Foreskin keratinocyte (primary cell): ENCODE measurements at places on chromosomes 2 and 18.
A peak's percentile ranks its signal among the peaks of the same experiment; 100 is the strongest.

DNA sequence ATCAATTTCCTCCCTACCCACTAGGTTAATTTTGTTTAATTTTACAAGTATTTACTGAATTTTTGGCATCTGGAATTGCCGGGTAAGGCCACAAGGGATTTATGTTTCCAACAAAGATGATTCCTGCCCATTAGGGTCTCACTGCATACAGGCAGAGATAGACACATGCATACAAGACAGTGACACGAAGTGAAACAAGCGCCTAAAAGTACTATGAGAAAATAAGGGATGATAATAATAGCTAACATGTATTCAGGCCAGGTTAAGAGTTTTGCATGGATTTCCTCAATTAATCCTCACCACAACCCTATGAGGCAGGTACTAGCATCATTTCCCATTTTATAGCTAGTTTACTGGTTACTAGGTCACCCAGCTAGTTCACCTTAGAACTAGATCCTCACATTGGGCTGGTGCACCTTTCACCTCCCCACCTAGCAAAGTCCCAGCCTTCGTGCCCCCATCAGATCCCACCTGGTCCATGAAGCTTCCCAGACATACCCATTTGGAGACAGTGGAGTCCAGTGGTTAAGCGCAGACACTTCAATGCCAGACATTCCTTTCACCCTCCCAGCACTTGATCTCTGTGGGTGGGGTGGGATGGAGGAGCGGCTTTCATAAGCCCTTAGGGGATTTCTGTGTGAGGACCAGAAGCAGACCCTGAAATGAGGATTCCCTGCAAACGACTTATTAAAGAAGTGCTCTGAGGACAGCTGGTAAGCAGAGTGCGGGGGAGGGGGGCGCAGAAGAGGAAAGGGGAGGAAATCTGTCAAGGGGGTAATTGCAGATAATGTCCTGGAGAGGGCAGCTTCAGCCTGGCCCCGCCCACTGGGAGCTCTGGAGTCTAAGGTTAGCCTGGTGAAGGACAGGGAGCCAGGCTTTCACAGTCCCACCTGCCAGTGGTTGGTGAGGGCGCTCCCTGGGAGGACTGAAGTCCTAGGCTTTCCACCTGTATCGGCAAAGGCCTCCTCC, 5.8 kb upstream of the DGUOK start:
- DNase-seq: no peak

- DNase-seq: no peak
Observed at GRCh38 chr2:3754795-3755194, 51.4 kb downstream of the DCDC2C start.

DNA sequence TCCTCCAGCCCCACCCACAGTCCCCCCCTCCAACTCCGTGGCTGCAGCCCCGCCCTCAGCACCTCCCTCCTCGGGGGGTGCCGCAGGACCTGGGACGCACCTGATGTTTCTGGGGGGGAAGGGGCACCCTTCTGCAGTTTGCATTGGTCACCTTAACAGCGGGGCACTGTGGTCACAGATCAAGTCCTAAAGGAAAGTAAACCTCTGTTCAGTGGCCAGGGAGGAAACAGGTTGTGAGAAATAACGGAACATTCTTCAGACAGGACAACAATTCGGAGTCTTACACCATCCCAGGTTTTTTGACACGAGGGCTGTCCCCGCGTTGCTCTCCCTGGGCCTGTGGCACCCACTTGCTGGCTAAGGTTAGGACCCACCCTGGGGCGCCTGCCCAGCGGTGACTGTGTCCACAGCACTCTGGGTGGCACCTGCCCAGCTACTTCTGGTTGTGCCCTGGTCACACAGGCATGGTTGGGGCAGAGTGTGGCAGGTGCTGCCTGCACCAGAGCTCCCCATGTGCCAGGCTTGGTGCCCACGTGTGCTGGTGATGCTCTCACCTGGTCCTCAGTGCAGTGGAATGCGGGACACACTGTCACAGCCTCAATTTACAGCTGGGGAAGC, 93.5 kb upstream of the OTOS start:
- no peak for DNase-seq

DNA sequence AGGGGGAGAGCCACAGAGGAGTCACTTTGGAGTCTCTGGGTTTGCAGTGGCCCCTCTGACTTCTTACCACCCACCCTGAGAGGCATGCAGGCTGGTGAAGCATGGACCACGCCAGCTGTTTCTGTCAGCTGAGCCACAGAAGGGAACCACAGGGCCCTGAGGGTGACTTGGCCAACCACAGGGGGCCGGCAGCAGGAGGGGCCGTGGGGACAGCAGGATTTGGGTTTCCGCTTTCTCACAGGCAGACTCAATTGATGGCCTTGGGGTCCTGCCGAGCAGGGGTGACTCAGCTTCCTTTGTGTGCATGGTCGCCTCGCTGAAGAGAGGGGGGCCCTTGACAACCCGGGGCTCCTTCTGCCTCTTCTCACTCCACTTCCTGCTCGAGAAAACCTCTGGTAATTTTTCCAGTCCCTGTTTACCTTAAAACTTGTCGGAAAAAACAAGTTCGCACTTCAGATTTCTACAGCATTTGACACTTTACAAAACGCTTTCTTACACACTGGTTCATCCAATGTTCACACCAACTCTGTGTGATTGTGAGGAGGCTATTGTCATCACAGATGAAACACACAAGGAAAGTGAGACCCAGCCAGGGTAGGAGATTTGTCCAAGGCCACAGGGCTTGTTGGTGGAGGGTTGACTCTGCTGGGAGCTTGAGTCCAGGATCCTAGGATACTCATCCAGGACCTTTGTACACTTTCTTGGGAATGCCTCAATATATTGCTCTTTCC, 311.2 kb downstream of the LPIN1 start:
- DNase-seq: no peak

GRCh38 chr2:68662466-68662865, 19.1 kb downstream of the PROKR1 start:
- no peak for DNase-seq

- DNase-seq: no peak
Observed at GRCh38 chr2:4135765-4136164, 432.4 kb downstream of the DCDC2C start.

- peak; percentile 95 for DNase-seq
Observed at GRCh38 chr2:129061069-129061768, 742.6 kb upstream of the HS6ST1 start.

GRCh38 chr2:48235076-48235475, 294.9 kb upstream of the STON1 start:
- DNase-seq: no peak

DNA sequence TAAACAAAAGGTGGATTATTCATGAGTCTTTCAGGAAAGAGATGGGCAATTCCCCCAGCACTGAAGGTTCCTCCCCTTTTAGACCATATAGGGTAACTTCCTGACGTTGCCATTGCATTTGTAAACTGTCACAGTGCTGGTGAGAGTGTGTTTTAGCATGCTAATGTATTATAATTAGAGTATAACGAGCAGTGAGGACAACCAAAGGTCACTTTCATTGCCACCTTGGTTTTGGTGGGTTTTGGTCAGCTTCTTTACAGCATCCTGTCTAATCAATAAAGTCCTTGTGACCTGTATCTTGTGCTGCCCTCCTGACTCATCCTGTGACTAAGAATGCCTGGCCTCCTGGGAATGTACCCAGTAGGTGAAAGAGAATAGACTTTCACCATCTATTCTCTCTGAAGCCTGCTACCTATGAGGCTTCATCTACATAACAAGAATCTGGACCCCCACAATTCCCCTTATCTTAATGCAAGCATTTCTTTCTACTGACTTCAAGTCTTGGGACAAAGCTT, 148.7 kb downstream of the CABLES1 start:
- peak; percentile 65 for DNase-seq

DNA sequence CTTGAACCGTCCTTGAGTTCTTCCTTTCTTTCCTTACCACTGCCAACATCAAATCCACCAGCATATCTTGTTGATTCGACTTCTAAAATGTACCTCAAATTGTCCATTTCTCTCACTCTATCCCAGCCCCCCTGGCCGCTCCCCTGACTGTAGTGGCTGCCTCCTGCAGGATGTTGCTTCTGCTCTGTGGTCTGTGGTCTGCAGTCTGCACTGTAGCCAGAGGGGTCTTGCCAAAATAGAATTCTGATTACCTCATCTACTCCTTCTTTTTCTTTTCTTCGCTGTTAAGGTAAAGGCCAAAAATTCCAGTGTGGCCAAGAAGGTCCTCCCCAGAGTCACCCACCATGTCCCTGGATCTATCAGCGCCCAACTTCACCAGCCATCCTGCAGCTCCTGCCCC, 79.5 kb upstream of the ALPP start:
- DNase-seq: no peak

DNA sequence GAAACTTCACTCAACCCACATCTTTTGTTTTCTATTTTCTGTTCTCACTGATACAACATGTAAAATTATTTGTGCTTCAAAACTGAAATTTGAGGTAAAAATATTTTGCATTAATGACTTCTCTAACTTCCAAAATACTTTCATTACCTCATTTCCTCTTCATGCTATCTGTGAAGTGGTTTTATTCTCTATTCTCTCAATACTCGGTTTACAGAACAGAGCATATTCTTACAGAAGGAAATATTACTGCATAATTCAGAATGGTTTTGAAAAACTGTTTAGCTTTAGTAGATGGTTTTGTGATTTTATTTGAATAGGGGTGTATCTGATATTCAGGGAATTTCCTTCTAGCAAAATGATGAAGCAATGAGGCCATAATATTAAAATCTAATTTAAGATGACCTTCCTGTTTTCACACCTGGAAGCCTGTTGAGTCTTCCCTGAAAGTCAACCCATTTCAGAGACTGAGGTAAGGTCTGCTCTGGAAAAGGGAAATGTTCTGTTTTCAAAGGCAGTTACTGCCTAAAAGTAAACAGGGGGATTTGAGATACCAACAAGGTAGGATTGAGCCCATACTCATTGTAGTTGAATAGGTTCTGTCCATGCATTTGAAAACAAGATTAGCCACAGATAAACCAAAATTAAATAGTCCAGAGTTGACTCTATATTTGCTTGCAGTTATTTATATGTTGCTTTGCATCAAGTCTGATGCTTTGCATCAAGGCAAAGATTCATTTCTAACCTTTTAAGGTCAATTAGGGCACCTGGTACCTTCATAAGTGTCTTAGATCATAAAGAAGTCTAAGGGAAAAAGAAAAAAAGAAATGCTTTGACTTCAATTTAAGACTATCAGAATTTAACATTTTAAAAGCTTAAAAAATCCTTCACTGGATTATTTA, 50.8 kb upstream of the PEX13 start:
- no peak for DNase-seq

GRCh38 chr2:38722271-38723061, 28.7 kb downstream of the SRSF7 start:
- no peak for DNase-seq

- peak; percentile 38 for DNase-seq
Observed at GRCh38 chr2:27652790-27653189, 10.6 kb downstream of the SUPT7L start.

DNA sequence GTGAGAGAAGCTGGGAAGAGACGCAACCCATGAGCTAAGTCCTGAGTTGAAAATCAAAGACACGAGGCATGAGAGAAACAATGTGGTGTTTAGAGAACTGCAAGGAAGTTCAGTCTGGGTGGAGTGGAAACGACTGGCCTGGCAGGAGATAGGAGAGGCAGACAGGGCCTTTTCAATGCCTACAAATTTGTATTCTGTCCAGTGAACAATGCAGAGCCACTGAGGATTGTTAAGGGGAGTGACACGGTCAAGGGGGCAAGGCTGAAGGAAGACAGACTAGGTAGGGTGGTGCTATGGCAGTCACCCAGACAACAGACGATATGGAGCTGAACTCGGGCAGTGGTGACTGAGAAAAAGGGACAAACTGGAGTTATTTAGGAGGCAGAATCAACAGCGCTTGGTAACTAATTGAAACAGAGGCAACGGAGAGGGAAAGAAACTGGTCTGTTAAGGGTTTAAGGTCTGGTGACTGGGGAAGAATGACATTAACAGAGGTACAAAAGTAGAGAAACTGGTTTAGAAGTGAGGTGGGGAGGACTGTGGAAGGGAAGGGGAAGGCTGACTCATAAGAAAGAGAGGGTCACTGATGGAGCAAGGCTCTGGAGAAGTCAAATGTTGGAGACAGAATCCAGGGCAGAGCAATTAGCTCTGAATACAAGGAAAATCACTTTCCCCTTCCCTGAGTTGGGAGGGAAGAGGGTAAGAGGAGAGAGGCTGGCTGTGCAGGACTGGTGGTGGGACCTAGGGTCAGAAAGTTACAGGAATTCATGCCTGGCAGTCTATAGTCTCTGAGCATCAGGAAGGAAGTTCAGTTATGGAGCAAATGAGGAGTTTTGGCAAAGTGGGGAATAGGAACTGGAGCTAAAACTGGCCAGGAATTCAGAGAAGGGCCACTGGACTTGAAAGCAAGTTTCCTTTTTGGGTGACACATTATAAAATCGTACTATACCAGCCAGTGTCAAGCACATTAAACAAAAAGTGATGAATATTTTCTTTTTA, 63.4 kb upstream of the CHRNA1 start:
- no peak for DNase-seq

DNA sequence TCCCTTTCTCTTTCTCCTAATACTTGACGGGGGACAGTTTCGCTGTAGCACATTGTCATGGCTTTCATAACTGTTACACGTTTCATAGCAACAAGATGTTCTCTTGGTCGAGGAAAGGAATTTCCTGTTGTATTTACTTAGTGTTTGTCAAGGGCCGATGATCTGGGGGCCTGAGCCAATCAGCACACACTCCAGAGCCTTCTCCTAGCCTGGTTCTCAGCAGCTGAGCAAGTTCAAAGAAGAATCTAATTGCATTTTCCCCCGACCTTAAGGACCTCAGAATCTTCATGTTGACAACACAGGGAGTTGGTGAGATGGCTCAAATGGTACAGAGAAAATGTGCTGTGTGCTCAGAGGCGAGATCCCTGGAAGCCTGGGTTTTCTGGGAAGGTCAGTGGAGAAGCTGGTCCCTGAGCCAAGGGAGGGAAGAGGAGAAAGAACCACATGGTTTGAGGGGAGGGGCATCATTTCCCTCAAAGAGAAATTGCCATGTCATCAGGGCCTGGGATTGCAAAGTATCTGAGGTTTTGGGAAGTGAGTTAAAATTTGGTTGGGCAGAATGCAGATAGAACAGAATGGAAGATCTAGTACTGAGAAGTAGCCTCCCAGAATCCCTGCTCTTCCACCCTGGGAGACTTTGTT, 76.9 kb upstream of the AGAP1 start:
- no peak for DNase-seq

GRCh38 chr2:15797231-15797938, 143.0 kb upstream of the MYCN start:
- DNase-seq: no peak

- no peak for DNase-seq
Observed at GRCh38 chr2:196944570-196944969, 18.1 kb upstream of the PGAP1 start.

- no peak for DNase-seq
Observed at GRCh38 chr2:148527488-148528340, 116.8 kb upstream of the EPC2 start.

DNA sequence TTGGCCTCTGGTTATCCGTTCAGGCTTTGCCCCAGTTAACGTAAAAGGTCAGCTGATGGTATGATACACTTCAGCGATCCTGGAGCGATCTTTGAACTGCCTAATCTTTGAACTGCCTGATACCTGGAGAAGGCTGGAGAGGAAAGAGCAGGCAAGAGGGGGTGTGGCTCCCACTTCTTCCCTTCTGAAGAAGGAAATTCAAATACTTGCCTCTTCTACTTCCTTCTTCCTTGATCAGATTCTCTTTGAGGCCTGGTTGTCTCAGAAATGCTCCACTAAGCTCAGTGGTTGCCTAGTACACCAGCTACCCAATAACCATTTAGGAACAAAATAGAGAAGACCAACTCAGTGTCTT, 619 bp downstream of the GALM start:
- peak; percentile 10 for DNase-seq
